ENCODE measurements at places on chromosomes 12 and 14.
A peak's percentile ranks its signal among the peaks of the same experiment; 100 is the strongest.

DNA sequence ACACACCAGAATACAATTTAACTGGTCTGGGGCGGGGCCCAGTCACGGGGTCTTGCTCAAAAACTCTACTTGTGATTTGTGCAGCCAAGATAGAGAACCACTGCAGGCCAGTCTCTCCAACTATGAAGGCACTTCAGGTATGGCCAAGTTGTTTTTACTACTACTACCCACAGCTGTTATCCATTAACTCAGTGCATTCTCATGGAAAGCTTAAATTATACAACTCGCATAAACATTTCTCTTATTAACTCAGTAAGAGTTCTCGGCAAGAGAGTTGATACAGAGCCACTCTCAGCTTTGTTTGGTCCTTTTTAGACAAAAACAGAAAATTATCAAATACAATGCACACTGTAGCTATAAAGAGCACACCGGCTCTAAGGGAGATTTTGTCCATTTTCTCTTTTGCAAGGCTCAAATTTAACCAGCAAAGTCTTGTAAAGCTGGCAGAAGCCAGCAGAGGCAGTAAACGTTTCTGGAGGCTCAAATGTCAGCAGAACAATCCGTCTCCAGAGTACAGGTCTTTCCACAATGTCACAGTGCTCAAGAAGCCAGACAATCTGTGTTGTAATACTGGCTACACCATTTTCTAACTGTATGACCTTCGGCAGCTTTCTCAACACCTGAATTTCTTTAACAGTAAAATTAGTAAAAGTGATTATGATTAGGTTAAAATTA lies 85.9 kb downstream of the PTGER2 start:
- no peak for DNase-seq

DNA sequence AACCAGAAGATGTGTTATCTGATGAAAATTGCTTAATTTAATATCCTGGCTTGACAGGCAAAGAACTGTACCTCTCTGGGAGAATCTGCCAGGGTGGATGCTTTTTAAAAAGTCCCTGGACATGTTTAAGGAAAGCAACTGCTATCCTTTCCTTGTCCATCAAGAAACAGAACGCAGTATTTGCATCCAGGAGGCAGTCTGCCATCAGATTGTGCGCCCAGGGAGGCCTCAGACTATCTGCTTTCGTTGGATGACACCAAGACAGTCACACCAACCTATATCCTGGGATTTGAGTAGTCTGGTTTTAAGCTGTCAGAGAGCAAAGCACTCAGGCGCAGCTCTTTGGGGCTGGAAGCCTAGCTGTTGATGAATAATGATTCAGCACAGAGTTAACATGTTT lies 121.9 kb downstream of the TBX5 start:
- no peak for DNase-seq

DNA sequence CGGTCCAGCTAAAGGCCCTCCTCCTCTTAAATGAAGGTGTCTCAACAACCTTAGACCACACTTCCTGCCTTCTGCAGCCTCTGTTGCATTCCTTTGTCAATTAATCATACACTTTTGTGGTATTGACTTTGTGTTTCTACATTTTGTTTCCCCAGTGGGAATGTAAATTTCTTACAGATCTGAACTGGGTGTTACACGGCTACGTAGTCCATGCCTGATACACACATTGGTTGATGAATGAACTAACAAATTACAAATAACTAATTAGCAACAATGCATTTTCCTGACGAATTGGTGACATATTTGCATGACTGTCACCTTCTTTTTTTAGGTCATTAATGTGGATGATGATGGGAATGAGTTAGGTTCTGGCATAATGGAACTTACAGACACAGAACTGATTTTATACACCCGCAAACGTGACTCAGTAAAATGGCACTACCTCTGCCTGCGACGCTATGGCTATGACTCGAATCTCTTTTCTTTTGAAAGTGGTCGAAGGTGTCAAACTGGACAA lies 15.2 kb upstream of the CCT2 start:
- DNase-seq, result no peak

GRCh38 chr12:2751230-2751629 lies 43.5 kb upstream of the FKBP4 start:
- DNase-seq, result no peak

GRCh38 chr12:114221957-114222630 lies 183.8 kb downstream of the TBX5 start:
- no peak for DNase-seq

GRCh38 chr14:61761557-61761956 lies 663 bp upstream of the SNAPC1 start:
- DNase-seq, result peak; percentile 3

DNA sequence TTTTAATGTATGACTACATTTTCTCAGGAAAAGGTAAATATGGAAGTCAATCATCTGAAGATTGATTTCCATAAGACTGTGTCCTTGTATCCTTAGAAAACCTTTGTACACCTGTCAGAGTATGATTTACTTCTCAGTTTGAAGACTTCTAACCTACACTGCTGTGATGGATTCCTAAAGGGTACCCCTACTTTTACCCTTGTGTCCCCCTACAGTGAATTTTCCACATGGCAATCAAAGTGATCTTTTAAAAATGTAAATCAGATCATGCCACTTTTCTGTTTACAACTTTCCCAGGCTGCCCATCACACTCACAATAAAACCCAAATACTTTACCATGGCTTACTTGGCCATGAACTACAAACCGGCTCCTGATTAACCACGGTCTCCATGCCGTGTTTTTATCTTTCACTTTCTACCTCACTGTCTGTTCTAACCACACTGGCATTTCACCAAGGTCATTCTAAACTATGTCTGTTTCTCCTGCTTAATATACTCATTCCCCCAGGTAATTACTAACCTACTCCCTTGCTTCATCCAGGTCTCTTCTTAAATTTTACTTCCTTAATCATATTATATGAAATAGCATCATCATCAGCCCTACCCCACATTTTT lies 8.1 kb downstream of the DNAI7 start:
- no peak for DNase-seq

DNA sequence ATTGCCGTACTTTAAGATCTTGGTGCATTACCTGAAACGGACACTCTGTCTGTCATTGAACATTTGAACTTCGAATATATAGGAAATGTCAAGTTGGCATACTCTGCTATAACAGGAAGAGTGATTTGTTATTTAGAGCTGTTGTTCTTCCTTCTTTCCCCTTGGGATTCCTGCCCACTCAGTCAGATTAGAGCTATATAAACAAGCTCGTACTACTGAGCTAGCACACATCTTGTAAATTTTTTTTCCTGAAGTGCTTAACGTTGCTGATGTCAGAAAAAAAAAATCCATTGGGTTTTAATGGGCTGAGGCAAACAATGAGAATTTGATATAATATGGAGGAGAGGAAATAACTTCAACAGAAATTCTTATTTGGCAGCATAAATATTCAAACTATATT lies 26.8 kb downstream of the RGS6 start:
- no peak for DNase-seq

DNA sequence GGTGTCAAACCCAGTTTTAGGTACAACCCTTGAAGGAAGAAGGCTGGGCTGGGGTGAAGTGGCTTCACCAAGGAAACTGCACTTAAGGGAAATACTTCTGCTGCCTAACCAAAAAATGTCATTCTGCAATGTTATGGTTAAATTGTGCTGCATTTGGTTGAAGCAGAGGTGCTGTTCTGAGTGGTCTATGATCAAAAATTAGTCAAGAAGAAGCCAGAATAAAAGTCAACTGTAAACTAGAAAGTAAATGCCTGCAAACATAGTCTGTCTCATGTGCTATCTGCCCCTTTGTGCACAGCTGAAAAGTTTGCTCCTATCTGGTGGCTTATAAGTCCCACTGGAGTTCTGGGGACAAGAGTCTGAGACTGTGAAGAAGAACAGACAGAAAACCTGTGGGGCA lies 158.8 kb downstream of the C12orf42 start:
- no peak for DNase-seq

DNA sequence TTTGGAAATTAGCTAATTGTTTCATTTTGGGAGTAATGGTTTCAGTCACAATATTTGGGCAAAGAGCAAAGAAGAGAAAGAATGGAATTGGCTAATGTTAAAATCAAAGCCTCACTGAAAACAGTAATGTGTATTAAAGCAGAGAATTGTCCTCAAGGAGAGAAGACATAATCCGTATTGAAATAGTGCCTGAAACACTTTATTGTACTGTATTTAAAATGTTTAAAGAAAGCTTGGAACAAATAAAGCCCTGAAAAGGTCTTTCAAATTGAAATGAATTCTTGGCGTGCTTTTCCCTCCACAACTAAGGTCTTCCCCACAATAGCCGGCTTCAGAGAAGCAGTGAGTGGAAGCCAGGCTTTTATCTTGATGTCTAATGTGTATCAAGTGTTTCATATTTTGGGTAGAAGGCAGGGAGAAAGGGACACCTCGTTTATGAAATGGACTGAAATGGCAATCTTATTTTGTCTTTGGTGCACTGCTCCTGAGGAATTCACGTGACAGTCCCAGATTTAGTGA lies 212.9 kb upstream of the CRY1 start:
- DNase-seq, result no peak

GRCh38 chr12:53809005-53809404 lies 57.2 kb upstream of the CISTR start:
- no peak for DNase-seq

DNA sequence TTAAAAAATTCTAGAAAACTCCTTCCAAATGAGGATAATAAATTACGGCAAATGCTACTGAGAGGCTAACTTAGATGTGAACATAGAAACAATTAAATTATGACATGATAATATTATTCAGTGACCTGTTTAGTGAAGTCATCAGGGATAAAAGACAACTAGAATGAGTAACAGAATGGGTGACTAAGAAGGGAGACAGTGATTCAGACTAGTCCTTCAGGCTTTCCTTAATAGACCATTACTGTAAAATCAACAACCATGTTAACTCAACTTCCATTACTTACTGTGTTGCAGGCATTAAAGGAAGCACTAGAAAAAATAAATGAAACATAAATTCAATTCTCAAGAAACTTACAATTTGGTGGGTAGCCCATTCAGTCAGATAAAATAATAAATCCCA lies 543.9 kb upstream of the LRFN5 start:
- no peak for DNase-seq

DNA sequence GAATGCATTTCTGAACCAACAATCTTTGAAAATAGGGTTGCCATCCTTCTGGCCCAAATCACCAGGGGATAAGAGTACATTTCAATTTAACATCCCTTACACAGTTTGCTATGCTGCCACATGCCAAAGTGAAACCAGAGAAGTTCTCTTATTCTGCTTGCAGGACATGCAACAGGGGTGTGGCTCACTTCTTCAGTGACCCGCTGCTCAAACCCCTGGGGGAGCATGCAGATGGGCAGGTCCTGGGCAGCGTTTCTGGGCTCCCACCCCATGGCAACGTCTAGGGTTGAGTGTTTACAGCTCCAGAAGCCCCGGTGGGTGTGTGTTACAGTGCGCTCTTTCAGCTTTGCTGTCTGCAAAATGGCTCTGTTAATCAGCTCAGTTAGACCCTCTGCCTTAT lies 1306.3 kb upstream of the TMEM132C start:
- DNase-seq, result no peak

DNA sequence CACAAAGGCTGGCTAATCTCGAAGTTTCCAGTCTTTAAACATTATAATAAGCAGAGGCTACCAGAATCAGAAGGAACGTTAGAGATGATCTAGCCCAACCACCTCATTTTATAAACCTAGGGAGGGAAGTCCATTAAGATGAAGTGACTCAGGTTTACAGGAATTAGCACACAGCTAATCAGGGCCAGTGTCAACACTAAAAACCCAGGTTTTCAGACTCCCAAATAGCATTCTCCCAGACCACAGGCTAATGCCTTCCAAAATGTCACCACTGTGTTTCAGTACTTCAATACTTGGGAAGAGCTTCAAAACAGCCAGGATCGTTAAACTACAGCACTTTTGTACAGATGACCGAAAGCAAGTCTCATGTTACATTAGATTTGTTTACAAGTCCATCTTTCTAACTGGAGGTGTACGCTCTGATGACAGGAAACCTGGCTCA lies 89.2 kb downstream of the FOXN3 start:
- DNase-seq, result no peak

GRCh38 chr12:29516431-29516875 lies 19.0 kb upstream of the OVCH1 start:
- no peak for DNase-seq

DNA sequence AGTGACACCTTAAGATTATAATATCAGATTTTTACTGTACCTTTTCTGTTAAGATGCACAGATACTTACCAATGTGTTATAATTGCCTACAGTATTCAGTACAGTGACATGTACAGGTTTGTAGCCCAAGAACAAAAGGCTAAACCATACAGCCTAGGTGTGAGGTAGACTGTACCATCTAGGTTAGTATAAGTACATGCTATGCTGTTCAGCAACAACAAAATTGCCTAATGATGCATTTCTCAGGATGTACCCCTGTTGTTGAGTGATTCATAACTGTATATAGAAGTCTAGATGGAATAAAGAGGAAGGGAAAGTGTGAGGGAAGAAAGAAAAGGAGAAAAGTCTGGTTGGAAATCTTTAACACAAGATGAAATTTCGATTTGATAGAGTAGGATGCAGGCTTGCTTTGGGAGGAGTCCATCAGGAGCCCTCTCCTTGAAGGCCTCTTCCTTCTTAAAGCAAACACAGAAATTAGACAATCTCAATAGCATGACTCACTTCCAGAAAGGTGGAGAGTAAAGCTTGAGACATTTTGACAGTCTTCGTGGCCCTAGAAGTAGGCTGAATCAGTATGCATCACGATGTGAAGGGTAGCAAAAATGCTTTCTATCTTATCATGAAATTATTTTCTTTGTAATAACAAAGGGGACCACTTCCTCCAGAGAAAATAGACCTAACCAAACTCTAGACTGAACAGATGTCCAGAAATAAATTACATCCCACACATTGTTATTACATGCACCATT lies 191.5 kb downstream of the SYT1 start:
- no peak for DNase-seq

GRCh38 chr14:69719501-69719951 lies 47.4 kb upstream of the SRSF5 start:
- DNase-seq, result no peak

DNA sequence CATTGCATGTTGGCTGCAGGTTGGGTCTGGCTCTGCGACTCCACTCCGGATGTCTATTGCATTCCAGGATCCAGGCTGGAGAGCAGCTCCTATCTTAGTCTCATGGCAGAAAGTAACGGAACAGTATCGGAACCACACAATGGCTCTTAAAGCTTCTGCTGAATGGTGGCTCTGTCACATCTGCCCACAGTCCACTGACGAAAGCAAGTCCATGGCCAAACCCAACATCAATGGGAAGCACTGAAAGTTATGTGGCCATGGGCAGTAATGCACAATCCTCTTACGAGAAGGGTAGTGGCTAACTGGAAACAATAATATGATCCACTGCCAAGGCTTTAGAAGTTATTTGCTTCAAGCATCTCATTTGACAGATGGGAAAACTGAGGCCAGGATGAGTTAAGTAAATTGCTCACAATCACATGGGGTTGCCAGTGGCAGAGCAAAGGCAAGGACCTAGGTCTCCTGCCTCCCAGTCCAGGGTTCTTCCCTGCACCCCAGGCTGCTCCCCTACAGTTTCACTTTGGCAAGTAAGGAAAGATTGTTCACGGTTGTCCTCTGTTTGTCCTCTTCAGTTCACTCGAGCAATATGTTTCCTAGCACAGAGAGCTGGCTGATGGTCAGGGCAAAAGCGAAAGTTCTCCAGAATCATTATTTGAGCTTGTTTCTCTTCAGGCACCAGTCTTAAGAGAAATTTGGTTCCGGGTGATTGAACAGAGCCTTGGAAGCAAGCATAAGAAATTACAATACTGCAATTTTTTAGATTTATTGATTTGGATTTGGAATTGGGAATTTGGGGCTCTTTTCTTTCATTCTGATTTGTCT lies 54.2 kb downstream of the CKAP4 start:
- no peak for DNase-seq

- no peak for DNase-seq
Observed at GRCh38 chr14:92635031-92635430, 113.4 kb downstream of the LGMN start.

GRCh38 chr12:89262855-89263552 lies 89.3 kb downstream of the DUSP6 start:
- DNase-seq, result no peak
